ENCODE measurements at places on chromosomes 7 and 10. TPM values are rescaled to one million over a fixed set of nuclear protein-coding genes. Genes with fewer than 3 reads are reported as not detected.

Gene OR13A1
- not detected for total RNA-seq

Gene AP3M1
- 15.3 TPM for total RNA-seq

Gene RASSF4
- 35.1 TPM for total RNA-seq

Gene SEMA3E
- 0.22 TPM for total RNA-seq

Gene GALNT17
- total RNA-seq: 12.1 TPM

Gene CALML5
- not detected for total RNA-seq

Gene CUZD1
- total RNA-seq: not detected

Gene LRMDA
- total RNA-seq: 0.80 TPM

Gene NUDT1
- total RNA-seq: 14.7 TPM

Gene CNNM1
- not detected for total RNA-seq

Gene ARHGAP22
- total RNA-seq: 0.92 TPM

Gene TRIL
- total RNA-seq: 0.85 TPM

Gene COL13A1
- total RNA-seq: 2.3 TPM

Gene SHTN1
- 0.90 TPM for total RNA-seq

Gene SEMA4G
- 0.52 TPM for total RNA-seq

Gene GHRHR
- not detected for total RNA-seq

Gene AGAP3
- 31.1 TPM for total RNA-seq

Gene CCL26
- total RNA-seq: not detected

Gene EVX1
- total RNA-seq: not detected

Gene DENND10
- total RNA-seq: 59.5 TPM

Gene LMOD2
- total RNA-seq: 290 TPM

Gene ENTPD1
- 4.9 TPM for total RNA-seq

Gene LBX1
- total RNA-seq: 13.4 TPM

Gene AGMO
- total RNA-seq: not detected

Gene PDCD4
- total RNA-seq: 6.4 TPM

Gene PRSS37
- total RNA-seq: not detected

Gene PROSER2
- total RNA-seq: 1.2 TPM

Gene ACSM6
- not detected for total RNA-seq

Gene ADGRA1
- not detected for total RNA-seq

Gene PIK3CG
- total RNA-seq: 0.68 TPM

Gene ITPRID1
- total RNA-seq: not detected

Gene CXCL12
- total RNA-seq: 22.0 TPM

Gene IQUB
- not detected for total RNA-seq

Gene MYPN
- 233 TPM for total RNA-seq

Gene GFRA1
- total RNA-seq: 21.2 TPM

Measured in gastrocnemius medialis (tissue), 4 donors.